ENCODE measurements at places on chromosomes 1 and 21. TPM values are rescaled to one million over a fixed set of nuclear protein-coding genes. Genes with fewer than 3 reads are reported as not detected.

The CDCA8 gene
- 42.8 TPM for total RNA-seq

The CNKSR1 gene
- 3.9 TPM for total RNA-seq

The KIF17 gene
- not detected for total RNA-seq

The TFF3 gene
- total RNA-seq: not detected

The ARTN gene
- total RNA-seq: 0.85 TPM

The ANKRD34A gene
- total RNA-seq: 2.3 TPM

The SMCP gene
- not detected for total RNA-seq

The RCAN1 gene
- total RNA-seq: 8.4 TPM

The HLCS gene
- 18.1 TPM for total RNA-seq

The KMO gene
- not detected for total RNA-seq

The OLIG2 gene
- not detected for total RNA-seq

The CYP4A22 gene
- total RNA-seq: not detected

The CSF1 gene
- 215 TPM for total RNA-seq

The ARHGEF16 gene
- not detected for total RNA-seq

The LORICRIN gene
- total RNA-seq: not detected

The SPATA1 gene
- total RNA-seq: 0.29 TPM

The ANGPTL3 gene
- total RNA-seq: not detected

The STUM gene
- not detected for total RNA-seq

The TACSTD2 gene
- total RNA-seq: not detected

The KCNA2 gene
- 10.7 TPM for total RNA-seq

The FCRL4 gene
- total RNA-seq: not detected

The DHRS3 gene
- 87.0 TPM for total RNA-seq

The LZIC gene
- 28.2 TPM for total RNA-seq

The FCRLB gene
- 0.20 TPM for total RNA-seq

The TBX19 gene
- 3.0 TPM for total RNA-seq

The ATP1A2 gene
- total RNA-seq: not detected

The CSMD2 gene
- not detected for total RNA-seq

The MROH7 gene
- not detected for total RNA-seq

The NMNAT2 gene
- total RNA-seq: 0.05 TPM

The RASSF5 gene
- total RNA-seq: 252 TPM

The CALML6 gene
- total RNA-seq: not detected

The CFAP74 gene
- not detected for total RNA-seq

The TAS1R1 gene
- total RNA-seq: not detected

The CELA2B gene
- total RNA-seq: not detected

The BACE2 gene
- total RNA-seq: 1.9 TPM

The NTMT2 gene
- total RNA-seq: not detected

The KRTAP7-1 gene
- not detected for total RNA-seq

The GPA33 gene
- 3.4 TPM for total RNA-seq

The LIN28A gene
- not detected for total RNA-seq

The PCAT6 gene
- total RNA-seq: not detected

The C1QB gene
- total RNA-seq: not detected

The AKR7A3 gene
- total RNA-seq: 1.6 TPM

The C1QTNF12 gene
- total RNA-seq: 1.5 TPM
